ENCODE measurements at places on chromosomes 7 and 10.

DNA sequence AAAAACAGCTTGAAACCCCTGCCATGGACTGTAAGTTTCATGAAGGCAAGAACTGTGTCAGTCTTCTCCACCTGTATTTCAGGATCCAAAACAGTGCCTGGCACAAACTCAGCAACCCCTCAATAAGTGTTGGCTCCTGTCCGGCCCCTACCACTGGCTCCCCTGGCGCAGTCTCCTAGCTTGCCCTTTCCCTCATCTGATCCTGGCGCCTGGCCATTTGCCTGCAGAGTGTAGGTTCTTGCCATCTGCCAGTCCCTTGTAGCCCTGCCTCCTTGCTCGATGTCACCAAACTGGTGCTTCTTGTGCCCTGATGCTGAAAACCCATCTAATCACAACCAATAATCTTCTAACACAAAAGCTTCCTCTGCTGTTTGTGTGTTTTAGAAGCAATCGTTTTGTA is 60.4 kb downstream of the LGI1 start:
- no peak for DNase-seq

DNA sequence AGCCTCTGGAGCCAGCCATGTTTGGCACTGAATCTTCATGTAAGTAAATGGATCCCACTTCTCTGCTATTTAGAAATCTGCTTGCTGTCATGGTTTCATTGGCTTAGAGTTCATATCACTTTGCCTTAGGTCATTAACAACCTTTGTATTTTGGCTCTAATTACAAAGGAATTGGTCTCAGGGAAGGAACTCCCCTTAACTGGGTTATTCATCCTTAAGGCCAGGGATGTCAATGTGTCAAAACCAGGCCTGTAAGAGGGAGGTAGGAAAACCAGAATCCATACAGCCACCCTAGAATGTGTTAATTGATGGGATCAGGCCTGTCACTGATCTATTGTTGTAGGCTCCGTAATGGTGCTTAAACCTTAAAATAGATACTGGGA is 67.3 kb downstream of the ST7 start:
- no peak for DNase-seq

DNA sequence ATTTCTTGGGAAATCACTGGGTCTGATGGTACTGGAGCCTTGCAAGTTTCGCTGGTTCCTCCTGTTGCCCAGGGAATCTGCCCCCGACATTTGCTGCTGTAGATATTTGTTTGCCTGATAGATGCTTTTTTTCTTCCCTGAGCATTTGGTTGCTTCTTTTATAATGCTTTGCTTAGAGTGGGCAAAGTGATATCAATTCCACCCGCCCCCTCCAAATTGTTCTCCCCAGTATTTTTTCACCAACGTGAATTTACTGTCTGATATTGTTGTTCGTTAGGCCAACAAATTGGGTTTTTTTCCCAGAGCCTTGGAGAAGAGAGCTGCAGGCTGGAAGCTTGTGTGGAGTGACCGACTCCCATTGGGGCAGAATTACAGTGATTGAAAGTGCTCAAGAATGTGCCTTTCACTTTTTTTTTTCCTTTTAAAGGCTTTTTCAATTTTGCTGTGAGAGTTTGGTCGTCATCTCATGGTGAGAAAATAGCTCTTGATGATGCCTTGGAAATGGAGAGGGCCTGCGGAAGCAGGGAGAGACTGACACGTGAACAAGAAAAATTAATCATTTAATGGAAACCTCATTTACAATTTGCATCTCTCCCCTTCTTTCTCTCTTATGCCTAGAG is 2.5 kb downstream of the GRK5 start:
- peak; percentile 40 for DNase-seq

- DNase-seq = peak; percentile 74
Measured at GRCh38 chr10:103605359-103606096, 112.0 kb downstream of the NEURL1 start.

DNA sequence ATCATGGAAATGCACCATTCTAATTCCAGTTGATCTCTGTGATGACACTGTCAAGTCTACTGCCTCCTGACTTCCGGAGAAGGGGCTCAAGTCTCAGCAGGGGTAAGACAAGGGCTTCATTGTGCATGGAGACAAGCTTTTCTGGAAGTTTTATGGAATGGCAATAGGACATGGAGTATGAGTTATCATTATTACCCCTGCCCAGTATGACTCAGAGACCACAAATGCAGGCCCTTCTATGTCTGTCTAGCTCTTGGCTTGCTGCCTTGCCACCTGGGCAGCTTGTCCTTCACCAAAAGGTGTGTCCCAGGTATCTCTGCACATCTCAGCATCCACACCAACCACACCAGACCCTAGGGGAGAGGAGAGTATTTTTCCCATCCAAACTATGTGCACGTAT is 34.9 kb upstream of the KIAA1217 start:
- no peak for DNase-seq

DNA sequence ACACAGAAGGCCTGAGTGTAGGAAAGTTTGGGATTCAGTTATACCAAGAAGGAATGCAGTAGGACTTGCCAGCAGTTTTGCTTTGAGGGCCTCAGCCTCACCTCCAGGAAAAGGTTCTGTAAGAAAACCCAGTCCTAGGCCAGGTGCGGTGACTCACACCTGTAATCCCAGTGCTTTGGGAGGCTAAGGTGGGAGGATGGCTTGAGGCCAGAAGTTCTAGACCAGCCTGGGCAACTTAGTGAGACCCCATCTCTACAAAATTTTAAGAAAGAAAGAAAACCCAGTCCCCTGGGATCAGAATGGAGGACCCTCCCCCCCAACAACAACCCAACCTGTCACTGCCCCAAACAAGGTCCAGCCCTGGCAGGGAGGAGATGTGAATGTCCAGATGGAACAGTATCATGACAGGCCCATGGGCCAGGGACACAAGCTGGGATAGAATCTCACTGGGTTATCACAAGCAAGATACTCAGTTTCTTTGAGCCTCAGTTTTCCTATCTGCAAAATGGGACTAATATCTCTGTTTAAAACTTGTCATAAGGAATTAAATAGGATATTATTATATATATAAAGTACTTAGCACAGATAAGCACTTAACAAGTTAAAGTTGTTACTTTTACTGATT is 68.7 kb downstream of the GTF2IRD1 start:
- DNase-seq = no peak

- no peak for DNase-seq
Measured at GRCh38 chr10:132681858-132682755, 103.8 kb downstream of the NKX6-2 start.

DNA sequence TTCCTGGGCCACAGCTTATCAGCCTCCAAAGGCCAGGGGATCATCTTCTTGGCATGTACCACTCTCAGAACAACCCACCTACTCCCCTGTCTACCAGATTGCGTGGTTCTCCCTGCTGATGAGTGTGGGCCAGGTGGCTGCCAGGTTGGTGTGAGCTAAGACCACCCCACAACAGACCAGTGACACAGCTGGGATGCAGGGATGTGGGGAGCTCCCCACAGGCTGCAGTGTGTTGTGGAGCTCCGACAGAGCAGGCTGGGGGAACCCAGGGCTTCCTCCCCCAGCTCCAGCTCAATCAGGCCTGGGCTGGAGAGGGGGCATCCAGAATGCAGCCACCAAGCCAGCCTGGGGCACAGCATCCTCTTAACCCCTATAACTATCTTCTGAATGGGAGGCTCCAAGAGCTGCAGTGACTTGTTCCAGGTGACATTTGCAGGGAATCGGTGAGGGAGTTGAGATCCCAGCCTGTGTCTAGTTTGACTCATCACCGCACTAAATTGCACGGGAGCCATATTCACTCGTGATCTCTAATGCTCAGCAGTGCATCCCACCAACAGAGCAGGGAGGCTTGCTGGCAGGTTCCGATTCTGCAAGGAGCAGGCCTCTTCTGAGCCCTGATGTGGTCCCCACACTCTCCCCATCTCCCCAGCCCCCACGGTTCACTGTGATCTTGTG is 596 bp upstream of the GDF2 start:
- no peak for DNase-seq

DNA sequence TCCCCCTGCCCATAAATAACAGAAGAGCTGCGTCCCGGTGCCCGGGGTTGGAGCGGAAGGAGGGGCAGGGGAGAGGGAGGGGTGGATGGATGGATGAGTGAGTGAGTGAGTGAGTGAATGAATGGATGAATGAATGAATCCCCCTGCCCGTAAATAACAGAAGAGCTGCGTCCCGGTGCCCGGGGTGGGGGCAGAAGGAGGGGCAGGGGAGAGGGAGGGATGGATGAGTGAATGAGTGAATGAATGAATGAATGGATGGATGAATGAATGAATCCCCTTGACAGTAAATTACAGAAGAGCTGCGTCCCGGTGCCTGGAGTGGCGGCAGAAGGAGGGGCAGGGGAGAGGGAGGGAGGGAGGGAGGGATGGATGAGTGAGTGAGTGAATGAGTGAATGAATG is 7.6 kb upstream of the UNCX start:
- DNase-seq = no peak

GRCh38 chr7:116698396-116698795 is 26.4 kb downstream of the MET start:
- no peak for DNase-seq

DNA sequence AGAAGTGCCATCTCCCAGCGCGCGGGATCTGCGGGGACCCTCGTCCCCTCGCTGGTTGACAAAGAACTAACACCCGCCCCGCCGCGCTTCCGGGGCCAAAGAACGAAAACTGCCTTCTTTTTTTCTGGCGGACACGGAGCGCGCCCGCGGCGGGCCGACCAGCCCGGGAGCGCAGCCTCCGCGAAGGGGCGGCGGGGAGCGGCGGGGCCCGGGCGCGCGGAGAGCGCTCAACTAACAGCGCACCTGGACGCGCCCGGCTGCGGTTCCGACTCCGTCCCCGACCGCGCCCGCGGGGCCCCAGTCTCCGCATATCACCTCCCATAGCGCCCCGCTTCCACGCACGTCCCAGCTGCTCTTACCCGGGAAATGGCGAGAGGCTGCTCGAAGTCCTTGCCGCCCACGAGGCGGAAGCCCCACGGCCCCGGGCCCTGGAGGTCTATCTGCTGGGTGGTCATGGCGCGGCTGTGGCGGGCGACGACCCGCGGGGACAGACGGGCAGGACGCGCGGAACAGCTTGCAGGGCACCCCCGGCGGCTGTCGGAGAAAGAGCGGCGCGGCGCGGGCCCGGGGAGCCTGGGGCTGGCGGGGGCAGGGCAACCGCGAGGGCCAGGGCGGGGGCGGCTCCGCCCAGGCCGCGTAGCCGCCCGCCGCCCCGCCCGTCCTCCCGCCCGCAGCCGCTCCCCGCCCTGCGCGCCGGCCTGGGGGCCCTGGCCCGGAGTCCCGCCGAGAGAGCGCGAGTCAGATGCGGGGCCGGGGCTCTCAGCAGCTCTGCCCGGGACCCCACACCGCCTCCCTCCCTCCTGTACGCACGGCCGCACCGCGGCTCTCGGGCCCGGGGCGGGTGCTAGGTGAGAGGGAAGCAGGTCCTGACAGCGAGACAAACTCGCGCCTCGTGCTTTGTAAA is at the start of gene PDLIM1:
Gene PDLIM1, minus strand, starts transcription at position 543 of the 904 bp plus-strand sequence. Its CDS starts 88 bp downstream, at position 455.
- peak; percentile 80 for DNase-seq

DNA sequence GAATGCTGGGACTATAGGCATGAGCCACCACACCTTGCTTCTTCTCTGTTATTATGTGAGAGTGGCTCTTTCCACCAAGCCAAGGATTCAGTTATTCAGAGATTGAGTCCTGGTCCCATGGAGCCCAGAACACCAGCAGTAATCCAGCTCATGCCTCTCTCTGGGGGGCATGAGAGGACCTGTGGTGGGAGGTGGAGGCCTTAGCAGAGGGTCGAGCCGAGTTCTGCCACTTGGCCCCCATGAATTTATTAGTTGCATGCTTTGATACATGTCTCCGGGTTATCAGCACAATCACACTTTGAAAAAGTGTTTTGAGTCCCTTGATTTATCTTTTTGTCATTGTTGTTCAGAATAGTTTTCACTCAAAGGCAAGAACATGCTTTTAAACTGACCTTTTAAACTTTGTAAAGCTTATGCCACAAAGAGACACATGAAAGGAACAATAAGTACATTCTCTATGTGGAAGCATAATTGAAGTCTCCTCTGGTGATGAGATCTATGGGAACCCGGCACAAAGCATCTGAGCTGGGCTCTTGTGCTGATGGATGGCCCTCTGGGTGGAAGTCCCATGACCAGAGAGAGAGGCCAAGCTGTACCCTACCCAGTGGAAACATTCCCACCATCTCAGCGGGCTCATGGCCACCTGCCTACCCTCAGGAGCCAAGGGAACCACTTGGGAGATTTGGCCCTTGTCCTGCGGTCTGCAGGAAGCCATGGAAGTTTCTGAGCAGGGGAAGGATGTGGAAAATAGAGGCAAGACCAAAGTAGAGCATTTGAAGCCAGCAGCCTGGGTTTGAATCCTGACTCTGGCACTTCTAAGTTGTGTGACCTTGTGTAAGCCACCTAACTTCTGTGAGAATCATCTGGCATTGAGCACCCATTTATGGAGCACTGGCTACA is 53.9 kb downstream of the MINDY4 start:
- no peak for DNase-seq

DNA sequence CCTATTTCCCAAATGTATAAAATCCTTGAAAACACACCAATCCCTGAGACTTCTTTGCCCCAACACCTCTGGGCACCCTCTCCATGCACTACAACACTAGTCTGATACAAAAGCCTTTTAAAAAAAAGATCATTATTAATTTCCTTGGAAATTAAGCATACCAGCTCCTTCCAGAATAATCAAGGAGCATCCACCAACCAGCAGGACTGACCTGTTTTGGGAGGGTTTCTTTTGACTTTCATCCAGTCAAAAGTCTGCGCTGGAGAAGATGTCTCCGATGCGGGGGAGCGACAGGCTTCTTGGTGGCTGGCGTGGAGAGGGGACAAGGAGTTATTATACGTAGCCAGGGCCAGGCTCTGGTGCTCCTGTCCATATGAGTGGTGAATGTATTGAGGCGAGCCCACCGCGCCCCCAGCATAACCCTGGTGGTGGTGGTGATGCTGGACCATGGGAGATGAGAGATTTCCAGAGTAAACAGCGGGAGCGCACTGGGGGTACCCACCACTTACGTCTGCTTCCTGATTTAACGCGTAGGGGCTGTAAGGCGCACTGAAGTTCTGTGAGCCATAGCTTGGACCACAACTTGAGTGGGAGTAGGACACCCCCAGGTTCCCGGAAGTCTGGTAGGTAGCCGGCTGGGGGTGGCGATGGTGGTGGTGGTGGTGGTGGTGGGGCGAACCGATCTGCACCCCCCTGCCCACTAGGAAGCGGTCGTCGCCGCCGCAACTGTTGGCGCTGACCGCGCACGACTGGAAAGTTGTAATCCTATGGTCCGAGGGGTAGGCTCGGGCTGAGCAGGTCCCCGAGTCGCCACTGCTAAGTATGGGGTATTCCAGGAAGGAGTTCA is 527 bp downstream of the HOXA1 start:
- no peak for DNase-seq

Measured in cardiac muscle cell (in vitro differentiated cells and primary cell).